ENCODE measurements at places on chromosomes 3 and 15. TPM values are rescaled to one million over a fixed set of nuclear protein-coding genes. Genes with fewer than 3 reads are reported as not detected.

CYFIP1 gene
- total RNA-seq = 50.7 TPM

NDUFB4 gene
- total RNA-seq = 108 TPM

CLDN11 gene
- not detected for total RNA-seq

ARL6 gene
- 5.9 TPM for total RNA-seq

FAM81A gene
- 0.60 TPM for total RNA-seq

CPEB1 gene
- not detected for total RNA-seq

CTXN2 gene
- total RNA-seq = not detected

SLC22A13 gene
- 0.78 TPM for total RNA-seq

SLC24A5 gene
- total RNA-seq = not detected

DNA sequence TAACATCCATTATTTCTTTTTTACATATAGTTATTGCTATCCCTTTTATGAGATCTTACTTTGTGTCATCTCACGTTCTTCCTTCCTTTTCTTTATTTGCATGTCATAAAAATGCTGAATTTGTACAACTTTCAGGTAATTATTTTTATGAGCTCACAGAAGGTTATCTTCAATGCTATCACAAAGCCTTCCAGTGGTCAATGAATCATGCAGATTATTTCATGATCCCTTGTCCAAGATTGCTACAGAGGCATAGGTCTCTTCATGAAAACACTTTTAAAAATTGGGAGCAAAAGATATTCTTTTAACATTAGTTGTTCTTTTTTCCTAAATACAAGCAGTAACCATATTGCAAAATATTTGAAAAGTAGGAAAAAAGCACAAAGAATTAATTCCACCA lies 880.1 kb upstream of the NR2F2 start:
- no peak for DNase-seq
- H3K4me3 ChIP-seq = no peak overlapping the region
- peaks cover 35% of the 10 kb centered on the region for H3K4me1 ChIP-seq
- H3K27ac ChIP-seq = no peak overlapping the region
- H3K27me3 ChIP-seq = no peaks in the 10 kb centered on the region

DNA sequence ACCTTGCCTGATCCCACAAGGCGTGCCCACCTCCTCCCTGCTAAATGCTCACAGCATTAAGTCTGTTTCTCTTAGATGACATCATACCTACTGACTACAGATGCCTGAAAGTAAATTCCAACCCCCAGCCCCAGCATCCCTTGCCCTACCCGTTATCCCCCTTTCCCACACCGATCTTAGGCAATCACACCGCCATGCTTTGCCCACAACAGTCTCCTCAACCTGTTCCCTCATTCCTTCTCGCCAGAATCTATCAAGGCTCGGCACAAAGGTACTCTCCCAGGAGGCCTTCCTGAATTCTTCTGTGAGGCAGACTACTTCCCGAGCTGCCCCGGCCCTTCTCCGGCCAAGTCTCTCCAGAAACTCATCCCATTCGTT lies 789 bp upstream of the SEC61A1 start:
- peak overlapping the region; percentile 88 for H3K27ac ChIP-seq
- H3K4me1 ChIP-seq = peaks cover 43% of the 10 kb centered on the region
- DNase-seq = no peak

- peaks cover 4% of the 10 kb centered on the region for H3K4me1 ChIP-seq
- H3K27me3 ChIP-seq = peaks cover 2% of the 10 kb centered on the region
- no peak overlapping the region for H3K27ac ChIP-seq
Measured at GRCh38 chr15:64751464-64751863, 23.9 kb downstream of the RBPMS2 start.

- H3K4me3 ChIP-seq = peak overlapping the region; percentile 27
- peaks cover 7% of the 10 kb centered on the region for H3K36me3 ChIP-seq
- no peak for DNase-seq
- H3K27me3 ChIP-seq = peaks cover 2% of the 10 kb centered on the region
Measured at GRCh38 chr3:72487078-72487765, 361.0 kb downstream of the SHQ1 start.

DNA sequence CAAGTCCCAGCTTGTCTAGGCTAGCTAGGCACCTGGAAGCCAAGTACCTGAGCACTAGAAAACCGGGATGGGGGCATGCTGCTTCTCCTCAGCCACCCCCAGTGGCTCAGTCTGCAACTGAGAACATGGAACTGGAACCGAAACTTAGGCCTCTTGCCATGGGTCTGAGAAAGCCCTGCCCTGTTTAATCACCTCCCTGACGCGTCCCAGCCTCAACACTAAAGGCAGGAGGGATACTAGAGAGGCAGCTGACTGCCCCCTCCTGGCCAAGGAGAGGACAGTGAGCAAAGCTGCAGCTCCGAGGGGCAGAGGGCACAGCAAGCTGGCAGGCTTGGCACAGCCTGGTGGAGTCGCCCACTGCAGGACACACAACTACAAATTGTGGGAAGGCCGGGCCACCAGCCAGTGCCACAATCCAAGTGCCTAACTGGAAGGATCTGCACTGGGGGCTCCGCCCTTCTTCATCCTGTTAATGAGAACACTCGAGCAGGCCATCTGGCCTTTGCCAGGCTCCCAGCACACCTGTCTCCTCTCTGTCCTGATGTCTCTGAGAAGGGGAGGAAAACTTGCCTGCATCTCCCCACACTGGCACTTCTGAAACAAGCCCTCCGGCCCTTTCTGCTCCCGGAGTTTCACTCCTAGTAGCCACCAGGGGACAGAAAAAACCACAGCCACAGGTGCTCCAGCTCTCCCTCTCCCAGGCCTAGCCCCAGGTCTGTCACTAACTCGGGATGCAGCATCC lies 53.7 kb downstream of the BDH1 start:
- no peaks in the 10 kb centered on the region for H3K27me3 ChIP-seq
- H3K4me1 ChIP-seq = no peaks in the 10 kb centered on the region
- peak; percentile 20 for DNase-seq
- H3K27ac ChIP-seq = no peak overlapping the region
- H3K36me3 ChIP-seq = no peaks in the 10 kb centered on the region

DNA sequence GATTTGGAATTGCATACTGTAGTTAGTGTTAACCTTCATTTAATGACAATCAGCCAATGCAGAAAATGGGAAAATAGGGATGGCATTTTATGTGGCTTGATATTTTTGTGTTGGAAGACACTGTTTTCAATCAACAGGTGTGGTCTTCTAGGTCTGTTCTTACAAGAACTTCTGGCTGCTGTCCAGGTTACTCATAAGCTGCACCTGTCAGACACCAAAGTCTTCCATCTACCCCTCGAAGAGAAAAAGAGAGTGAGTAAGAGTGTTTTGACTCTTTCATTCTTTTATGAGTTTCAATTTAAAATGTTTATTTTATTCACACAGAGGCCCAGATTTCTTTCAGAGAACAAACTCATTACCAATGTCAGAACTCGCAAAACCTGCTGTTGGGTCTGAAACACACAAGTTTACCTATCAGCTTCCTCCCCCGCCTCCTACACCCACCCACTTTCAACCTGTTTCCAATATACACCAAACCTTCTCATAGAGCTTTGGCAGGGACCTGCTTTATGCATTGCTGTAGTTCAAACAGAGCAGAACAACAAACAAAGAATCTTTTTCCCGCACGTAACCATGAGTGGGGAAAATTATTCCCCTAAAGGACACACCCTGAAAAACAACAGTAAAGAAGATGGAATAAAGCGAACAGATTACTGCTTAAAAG lies 767.7 kb upstream of the ALCAM start:
- H3K27me3 ChIP-seq = no peaks in the 10 kb centered on the region
- H3K36me3 ChIP-seq = no peaks in the 10 kb centered on the region
- H3K27ac ChIP-seq = no peak overlapping the region
- no peak for DNase-seq

GRCh38 chr15:100997442-100997841 lies 78.3 kb downstream of the LRRK1 start:
- no peaks in the 10 kb centered on the region for H3K36me3 ChIP-seq
- no peak overlapping the region for H3K4me3 ChIP-seq
- H3K27ac ChIP-seq = no peak overlapping the region
- H3K27me3 ChIP-seq = peaks cover 26% of the 10 kb centered on the region

DNA sequence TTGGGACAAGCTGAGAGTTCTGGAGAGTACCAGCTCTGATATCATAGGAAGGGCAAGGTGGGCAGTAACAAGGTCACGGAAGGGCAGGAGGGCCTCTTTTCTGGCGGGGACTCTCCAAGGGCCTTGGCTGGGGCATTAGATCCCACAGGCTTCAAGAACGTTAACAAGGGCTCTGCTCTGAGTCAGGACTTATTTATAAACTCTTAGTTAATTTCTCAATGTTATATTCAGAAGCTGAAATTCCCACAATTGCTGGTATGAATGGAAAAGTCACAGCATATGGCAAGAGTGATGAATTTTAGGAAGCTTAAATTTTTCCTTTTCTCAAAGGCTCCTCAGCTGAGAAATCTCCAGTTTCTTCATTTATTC lies 320.2 kb upstream of the TBC1D5 start:
- no peaks in the 10 kb centered on the region for H3K36me3 ChIP-seq
- no peak for DNase-seq
- no peaks in the 10 kb centered on the region for H3K4me1 ChIP-seq

- no peak overlapping the region for H3K27ac ChIP-seq
- no peaks in the 10 kb centered on the region for H3K36me3 ChIP-seq
- H3K4me1 ChIP-seq = no peaks in the 10 kb centered on the region
- no peak for DNase-seq
- H3K27me3 ChIP-seq = peaks cover 2% of the 10 kb centered on the region
Measured at GRCh38 chr3:55795296-55795695, 308.2 kb upstream of the WNT5A start.
